ENCODE measurements at places on chromosomes 4 and X.
A peak's percentile ranks its signal among the peaks of the same experiment; 100 is the strongest.

- DNase-seq = no peak
These were observed 38.3 kb downstream of the GUCY1A1 start for GRCh38 chr4:155704841-155705404.

DNA sequence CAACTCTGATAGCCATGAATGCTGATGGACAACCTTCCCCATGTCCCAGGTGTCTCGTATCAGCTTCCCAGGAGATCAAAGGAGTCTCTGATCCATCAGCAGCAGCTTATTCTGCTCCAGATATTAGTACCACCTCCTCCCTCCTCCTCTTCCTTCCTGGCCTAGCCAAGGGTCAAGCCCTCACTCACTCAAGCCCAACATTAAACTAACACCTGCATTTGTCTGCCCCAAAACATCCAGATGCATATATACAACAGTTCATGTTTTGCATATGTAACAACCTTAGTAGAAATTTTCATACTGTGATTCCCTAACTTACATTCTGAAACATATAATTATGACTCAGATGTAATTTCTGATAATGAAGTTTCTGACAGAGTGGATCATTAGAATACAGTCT is 29.9 kb downstream of the BCLAF3 start:
- no peak for DNase-seq

GRCh38 chrX:101360390-101360789 is 11.8 kb upstream of the TIMM8A start:
- DNase-seq = peak; percentile 93

- DNase-seq = no peak
These were observed 116.0 kb upstream of the PGRMC2 start for GRCh38 chr4:128403586-128403985.

DNA sequence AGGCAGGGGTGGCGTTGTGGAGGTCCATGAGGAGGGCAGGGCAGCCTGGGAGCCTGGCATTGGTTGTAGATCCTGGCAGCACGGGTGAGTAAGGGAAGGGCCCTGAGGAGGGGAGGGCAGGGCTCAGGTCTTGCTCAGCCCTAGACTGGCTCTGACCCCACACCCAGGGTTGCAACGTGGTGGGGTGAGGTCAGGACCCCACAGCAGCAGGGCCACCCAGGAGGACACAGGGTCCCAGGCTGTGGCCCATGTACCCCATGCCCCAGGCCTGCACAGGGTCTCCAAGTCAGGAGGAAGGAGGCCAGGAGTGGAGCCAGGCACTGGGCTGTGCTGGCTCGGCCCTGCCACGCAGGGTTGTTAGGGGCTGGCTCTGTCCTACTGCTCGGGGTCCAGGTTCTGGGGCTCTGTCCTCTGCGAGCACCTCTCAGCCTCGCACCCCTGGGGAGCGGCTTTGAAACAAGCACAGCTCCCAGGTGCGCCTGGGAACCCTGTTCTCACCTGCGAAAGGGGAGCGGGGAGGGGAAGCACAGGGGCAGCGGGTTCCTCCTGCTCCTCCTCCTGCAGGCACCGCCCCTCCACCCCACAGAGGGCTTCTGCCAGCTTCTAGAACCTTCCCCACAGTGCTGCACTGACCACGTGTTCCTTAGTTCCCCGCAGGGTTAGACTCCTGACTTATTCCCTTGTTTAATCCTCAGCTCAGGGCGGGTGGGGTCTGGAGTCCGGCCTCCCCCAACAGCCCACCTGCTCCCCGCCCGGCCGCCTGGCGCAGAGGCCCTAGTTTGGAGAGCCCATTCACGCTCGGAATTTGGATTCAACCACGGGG is 20.4 kb downstream of the MSANTD1 start:
- DNase-seq = no peak

Data from hematopoietic multipotent progenitor cell treated with erythropoietin and hydrocortisone succinate and interleukin-3 and kit ligand, for 8 days (in vitro differentiated cells).